ENCODE measurements at places on chromosomes 16 and 17.

DNA sequence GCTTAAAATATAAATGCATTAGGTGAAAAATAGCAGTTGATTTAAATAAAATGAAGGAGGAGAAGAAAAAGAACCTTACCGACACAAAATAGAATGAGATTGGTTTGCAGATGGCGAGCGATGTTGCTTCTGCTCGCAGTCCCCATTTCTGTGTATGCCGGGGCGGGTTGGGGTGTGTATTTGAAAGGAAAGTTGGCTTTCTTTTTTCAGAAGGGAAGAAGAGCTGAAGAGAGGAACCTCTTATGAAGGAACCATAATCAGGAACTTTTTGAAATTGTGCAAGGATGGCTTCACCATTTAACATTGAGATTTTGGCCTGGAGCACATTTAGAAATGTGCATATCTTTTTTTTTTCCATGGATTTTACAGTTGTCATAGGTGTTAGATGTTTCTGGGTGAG is at the start of gene IGSF6:
Gene IGSF6, minus strand, starts transcription at position 156 of the 400 bp plus-strand sequence. Its CDS starts 10 bp downstream, at position 146.
- no peak for DNase-seq

DNA sequence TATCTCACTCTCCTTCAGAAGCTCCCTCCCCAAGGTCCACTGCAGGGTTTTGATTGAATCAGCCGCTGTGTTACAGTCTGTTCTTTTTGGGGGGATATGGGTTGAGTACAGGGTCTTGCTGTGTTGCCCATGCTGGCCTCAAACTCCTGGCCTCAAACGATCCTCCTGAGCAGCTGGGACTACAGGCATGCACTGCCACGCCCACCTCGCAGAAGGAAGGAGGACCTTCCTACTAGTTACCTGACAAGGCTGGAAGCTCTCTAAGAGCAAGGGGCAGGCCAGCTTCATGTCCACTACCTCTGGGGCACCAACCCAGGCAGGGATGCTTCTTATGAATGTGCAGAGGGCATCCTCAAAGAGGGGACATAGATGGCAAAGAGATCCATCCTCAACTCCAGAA is 1.9 kb upstream of the MMP28 start:
- DNase-seq = no peak

- DNase-seq = peak; percentile 85
These were observed 28.3 kb downstream of the G6PC1 start for GRCh38 chr17:42928714-42929496.

- no peak for DNase-seq
These were observed 12.2 kb downstream of the TSPOAP1 start for GRCh38 chr17:58316260-58316960.

DNA sequence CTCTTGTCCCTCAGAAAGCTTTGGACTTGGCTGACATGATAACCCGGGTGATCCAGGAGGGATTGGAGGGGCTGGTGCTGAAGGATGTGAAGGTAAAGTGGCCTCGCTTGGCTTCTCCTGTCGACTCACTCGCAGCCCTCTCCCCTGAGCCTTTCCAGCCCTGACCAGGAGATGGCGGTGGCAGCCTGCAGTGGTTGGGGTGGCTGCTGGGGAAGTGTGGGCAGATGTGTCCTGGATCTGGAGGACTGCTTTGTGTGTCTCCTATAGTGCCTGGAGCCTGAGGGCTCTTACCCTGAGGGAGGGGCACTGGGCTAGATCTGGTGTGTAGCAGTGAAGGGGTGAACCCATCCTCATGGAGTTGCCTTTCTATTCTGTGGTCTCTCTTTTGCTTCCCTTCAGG is 17.9 kb downstream of the LIG3 start:
- peak; percentile 78 for DNase-seq

DNA sequence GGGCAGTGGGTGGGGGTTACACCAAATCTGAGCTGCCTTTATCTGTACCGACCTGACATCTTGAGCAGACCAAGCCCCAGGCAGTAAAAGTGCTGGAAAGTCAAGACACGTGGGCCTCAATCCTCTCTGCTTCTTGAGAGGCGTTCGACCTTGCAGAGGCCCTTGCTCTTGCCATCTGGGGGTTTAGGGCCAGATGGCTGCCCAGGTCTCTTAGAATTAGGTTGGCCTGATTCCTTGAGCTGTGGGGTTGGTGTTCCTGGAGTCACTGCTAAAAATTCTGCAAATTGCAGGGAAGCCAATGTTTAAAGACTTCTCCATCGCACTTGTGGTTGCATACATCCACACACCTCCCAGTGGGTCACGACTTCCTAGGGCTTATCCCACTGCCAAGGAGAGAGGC is 238.2 kb upstream of the ASIC2 start:
- no peak for DNase-seq

DNA sequence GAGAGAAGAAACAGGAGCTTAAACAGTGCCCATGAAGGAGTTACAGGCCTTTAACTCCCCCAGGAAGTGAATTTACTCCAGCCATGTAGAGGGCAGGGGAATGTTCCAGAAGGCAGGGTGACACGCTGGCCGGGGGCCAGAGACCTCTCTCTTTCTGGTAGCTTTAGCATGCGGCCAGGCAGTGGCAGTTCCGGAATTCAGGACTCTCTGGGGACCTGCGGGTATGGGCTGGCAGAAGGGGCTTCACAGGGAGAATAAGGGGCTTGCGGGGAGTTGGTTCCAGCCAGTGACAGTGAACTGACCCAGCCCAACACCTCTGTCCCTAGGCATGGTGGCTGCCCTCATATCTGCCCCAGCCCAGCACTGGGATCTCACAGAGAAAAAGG is 40.0 kb downstream of the MYH3 start:
- DNase-seq = no peak

DNA sequence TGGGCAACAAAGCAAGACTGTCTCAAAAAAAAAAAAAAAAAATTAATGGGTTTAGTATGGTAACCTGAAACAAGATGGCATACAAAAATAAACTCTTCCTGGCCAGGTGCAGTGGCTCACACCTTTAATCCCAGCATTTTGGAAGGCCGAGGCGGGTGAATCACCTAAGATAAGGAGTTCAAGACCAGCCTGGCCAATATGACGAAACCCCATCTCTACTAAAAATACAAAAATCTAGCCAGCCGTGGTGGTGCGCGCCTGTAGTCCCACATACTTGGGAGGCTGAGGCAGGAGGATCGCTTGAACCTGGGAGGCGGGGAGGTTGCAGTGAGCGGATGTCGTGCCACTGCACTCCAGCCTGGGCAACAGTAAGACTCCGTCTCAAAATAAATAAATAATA is 55.7 kb downstream of the PAFAH1B1 start:
- no peak for DNase-seq

GRCh38 chr17:19578545-19578944 is 44.9 kb downstream of the SLC47A1 start:
- no peak for DNase-seq

Measured in iris pigment epithelial cell (primary cell).